ENCODE measurements at places on chromosomes 3 and 15.

DNA sequence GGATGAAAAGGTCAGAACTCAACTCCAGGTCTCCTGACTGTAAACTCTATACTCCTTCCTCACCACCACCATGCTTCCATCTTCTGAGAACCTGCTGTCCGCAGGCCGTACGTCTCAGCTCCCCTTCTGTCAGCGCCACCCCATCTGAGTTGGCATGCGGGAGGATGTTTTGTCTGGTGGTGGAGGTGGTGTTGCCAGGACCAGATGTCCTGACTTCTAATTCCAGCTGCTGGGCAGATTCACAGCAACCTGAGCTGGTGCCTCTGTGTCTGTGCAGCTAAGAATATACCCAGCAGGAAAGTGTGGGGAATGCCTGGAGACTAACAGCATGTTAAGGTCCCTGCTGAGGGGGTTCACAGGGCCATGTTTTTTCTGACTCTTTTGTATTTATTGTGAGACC lies 23.2 kb downstream of the PLA1A start:
- DNase-seq: no peak

DNA sequence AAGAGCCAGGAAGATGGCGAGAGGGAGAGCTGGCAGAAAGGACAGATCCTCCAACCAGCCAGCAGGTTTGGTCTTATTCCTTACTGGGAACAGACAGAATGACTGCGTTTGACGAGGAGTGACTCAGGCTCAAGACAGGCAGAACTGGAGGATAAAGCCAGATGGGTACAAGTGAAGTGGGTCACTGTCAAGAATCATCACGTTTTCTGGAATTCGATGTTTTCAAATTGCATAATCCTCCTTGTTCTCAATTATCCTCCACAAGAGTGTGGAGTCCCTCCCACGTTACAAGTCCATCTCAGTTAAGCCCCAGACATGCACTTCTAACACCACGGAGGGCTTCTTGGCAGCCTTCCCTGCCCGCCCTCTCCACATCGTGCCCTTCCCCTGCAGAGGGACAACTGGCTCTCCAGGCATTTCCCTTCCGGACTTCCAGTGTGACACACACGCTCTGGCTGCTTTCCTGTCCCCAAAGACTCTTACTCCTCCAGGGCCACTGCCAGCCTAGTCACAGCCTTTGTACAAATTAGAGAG lies 183.1 kb downstream of the CHST2 start:
- DNase-seq: no peak

- DNase-seq: no peak
Observed at GRCh38 chr15:48940508-48940907, 23.2 kb downstream of the SHC4 start.

GRCh38 chr3:178603735-178604134 lies 67.5 kb downstream of the KCNMB2 start:
- DNase-seq: no peak

DNA sequence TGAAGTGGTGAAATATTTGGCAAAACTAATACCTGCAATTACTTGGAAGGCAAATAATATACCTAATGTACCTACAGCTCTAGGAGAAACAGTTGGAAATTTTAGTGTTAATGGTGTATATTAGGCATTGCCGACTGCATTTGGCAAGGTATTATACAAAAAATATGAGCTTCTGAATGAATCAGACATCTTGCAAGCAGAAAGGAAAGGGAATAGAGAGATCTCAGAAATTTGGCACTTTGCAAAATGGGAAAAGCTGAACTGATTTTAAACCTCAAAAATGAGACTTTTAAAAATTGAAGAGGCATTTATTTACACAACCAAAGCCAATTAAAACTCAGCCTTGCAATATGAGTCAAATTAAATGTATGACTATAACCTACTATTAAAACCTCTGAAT lies 40.2 kb upstream of the C15orf61 start:
- DNase-seq: no peak

DNA sequence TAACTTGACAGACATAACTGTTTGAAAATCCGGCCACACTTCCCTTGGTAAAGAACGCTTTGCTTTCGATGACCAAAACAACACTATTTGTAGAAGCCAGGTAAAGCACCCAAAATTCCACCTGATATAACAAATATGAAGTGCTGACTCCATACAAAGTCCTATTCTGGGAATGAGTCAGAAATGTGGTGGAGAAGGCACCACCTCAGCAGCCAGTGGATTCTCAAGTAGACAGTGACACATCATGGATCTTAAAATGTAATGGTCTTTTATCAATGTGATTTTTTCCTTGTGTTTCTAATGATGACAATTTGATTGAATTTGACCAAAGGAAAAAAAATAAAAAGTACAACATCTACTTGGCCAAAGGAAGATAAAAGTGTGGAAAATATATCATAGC lies 135.0 kb upstream of the WNT5A start:
- DNase-seq: no peak

- DNase-seq: no peak
Observed at GRCh38 chr3:177340243-177340830, 143.1 kb upstream of the TBL1XR1 start.
